ENCODE measurements at places on chromosomes 2 and 18. TPM values are rescaled to one million over a fixed set of nuclear protein-coding genes. Genes with fewer than 3 reads are reported as not detected.

Gene ZNF519
- total RNA-seq = 0.47 TPM

Gene RGPD3
- total RNA-seq = 0.43 TPM

Gene PLCD4
- total RNA-seq = 2.7 TPM

Gene CTAGE1
- total RNA-seq = under 0.01 TPM

Gene CRYBA2
- not detected for total RNA-seq

Gene L3MBTL4
- 0.09 TPM for total RNA-seq

Gene CENPA
- total RNA-seq = 0.23 TPM

Gene TNFRSF11A
- 0.34 TPM for total RNA-seq

Gene PRPF40A
- total RNA-seq = 47.4 TPM

Gene ASIC4
- 0.23 TPM for total RNA-seq

Gene TMEM198
- 1.9 TPM for total RNA-seq

Gene IL36G
- total RNA-seq = not detected

Gene GPR75
- 0.77 TPM for total RNA-seq

Gene CHMP1B
- total RNA-seq = 29.2 TPM

Gene OSBPL1A
- 51.6 TPM for total RNA-seq

Gene EVX2
- total RNA-seq = 0.09 TPM

Gene TPRKB
- 29.9 TPM for total RNA-seq

Gene PROM2
- 0.12 TPM for total RNA-seq

Gene FTCDNL1
- 3.2 TPM for total RNA-seq

Gene CYP26B1
- 0.51 TPM for total RNA-seq

Gene GREB1
- total RNA-seq = 0.23 TPM

All from pericardium fibroblast (primary cell).